Diencephalon (tissue), 1 donor: ENCODE measurements at places on chromosomes 1 and 21. TPM values are rescaled to one million over a fixed set of nuclear protein-coding genes. Genes with fewer than 3 reads are reported as not detected.

Gene LCE6A
- not detected for total RNA-seq

Gene CAPN8
- total RNA-seq: not detected

Gene SHISAL2A
- 0.69 TPM for total RNA-seq

Gene CYP4A11
- 0.23 TPM for total RNA-seq

Gene ZFYVE9
- total RNA-seq: 86.5 TPM

Gene SIPA1L2
- 60.2 TPM for total RNA-seq

Gene STYXL2
- total RNA-seq: 0.69 TPM

Gene PLA2G2C
- total RNA-seq: not detected

Gene CNR2
- not detected for total RNA-seq

Gene INTS3
- total RNA-seq: 47.5 TPM

Gene OR6P1
- total RNA-seq: not detected
